Activated CD4-positive, CD25-positive, alpha-beta regulatory T cell (primary cell): ENCODE measurements at places on chromosomes 16 and 17.
A peak's percentile ranks its signal among the peaks of the same experiment; 100 is the strongest.

- no peak for DNase-seq
Measured at GRCh38 chr17:259341-259976, 78.0 kb upstream of the DOC2B start.

GRCh38 chr17:79420318-79421243 is 190.3 kb downstream of the RBFOX3 start:
- DNase-seq: no peak

DNA sequence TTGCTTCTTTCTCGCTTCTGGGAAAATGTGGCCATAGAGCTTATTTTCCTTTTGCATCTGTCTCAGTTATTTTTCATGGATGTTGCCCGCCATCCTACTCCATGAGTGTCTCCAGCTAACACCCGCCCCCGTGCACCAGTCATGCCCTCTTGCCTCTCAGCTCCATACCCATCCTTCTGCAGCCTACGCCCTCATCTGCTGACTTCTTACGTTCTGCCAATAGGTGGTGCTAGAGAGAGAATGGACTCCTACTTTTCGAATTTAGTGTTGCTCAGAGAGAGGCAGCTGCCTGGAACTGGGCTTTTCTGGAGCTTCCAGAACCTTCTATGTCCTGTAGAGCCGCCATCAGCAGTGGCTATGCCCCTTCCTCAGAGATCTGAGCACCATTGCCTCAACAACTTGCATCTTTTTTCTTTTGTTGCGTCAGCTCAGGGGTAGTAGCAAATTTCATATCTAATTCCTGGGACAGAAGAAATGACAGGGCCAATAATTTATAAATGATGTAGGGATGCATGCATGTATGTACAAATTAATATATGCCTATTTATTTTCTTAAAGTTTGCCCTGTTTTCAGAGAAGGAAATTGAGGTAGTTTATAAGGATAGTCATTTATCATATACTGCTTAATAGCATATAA is 119.7 kb upstream of the MYOCD start:
- DNase-seq: no peak

DNA sequence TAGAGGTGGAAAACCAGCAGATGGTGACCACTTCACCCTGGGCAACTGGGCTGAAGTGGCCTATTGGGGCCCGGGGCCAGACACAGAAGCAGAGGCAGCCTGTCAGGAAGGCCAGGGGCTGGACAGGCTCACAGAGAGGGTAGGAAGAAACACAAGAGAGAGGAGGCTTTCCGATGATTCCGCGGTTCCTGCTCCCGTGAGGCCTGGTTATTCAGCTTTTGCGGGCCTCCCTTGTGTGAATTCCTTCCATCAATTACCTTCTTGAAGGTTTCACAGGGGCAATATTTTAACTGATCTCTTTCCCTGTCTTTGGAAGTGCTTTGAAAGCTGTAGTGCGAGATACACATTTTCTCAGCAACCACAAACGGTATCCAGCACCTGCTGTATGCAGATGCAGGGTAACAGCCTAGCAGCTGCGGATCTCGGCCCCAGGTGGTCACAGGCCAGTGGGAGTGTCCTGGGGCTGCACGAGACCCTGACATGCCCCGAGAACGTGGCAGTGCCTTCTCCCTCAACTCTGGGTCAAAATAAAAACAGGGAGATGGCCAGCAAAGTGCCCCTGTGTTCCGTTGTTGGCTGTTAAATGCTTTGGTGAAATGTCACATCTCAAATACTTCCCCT is 11.6 kb upstream of the CMIP start:
- DNase-seq: no peak

GRCh38 chr17:67602974-67603373 is 114.8 kb upstream of the NOL11 start:
- DNase-seq: no peak

DNA sequence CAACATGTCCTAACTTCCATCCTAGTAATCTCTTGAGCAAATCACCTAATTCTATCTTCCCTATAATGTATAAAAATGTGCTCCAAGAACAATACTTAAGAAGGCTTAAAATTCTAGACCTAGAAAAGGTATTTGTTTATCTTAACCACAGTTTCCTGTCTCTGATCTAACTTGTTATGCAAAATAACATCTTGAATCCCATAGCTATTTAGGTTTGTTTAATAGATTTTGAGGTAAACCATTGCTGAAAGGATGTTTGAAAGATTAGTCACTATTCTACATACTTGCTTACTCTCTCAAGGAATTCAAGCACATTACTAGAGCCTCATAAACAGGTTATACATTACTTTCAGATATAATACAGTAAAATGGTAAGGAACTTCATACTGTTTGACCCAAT is 13.0 kb downstream of the CA10 start:
- no peak for DNase-seq

DNA sequence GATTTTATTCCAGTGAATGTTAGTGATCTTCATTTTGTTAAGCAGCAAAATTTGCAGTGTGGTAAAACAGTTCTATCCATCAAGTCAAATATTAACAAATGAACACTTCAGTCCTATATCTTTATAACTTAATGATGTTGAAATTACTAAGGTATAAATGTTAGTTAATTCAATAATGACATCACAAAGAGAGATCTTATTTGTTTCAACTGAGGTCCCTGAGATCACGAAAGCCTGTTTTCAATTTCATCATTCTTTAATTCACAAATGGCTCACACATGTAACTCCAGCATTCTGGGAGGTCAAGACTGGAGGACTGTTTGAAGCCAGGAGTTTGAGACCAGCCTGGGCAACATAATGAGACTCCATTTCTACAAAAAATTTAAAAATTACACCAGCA is 13.9 kb downstream of the SMURF2 start:
- DNase-seq: no peak

- DNase-seq: no peak
Measured at GRCh38 chr17:34378664-34379101, 15.7 kb upstream of the CCL1 start.

DNA sequence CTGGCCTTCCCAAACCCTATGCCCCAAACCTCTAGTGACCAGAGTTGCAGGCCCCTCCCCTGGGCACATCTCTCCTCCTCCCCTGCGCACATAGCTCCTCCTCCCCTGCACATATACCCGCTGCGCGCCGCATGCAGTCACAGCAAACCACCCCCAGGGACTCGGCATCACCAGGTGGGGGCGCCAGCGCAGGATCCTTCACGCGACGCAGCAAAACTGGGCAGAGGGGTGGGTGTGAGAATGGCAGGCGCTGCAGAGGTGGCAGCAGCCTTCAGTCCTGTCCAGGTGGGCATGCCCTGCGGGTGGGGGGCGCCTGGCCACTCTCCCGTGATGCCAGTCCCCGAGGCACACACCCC is 5.6 kb downstream of the CORO6 start:
- DNase-seq: peak; percentile 87

DNA sequence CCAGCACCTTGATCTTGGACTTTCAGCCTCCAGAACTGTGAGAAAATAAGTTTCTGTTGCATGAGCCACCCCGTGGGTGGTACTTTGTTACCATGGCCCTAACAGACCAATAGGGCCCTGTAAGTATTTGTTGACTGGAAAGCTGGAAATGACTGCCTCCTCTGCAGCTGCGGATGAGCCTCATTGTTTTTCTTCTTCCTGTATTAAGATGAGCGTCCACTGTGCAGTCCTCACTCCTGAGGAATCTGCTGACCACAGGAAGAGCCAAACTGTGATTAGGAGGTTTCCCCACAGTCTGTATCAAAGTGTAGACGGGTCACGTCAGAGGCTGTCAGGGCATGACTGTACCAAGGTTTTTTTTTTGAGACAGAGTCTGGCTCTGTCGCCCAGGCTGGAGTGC is 12.2 kb upstream of the AKTIP start:
- DNase-seq: no peak

- DNase-seq: no peak
Measured at GRCh38 chr16:51287121-51287755, 136.2 kb upstream of the SALL1 start.

DNA sequence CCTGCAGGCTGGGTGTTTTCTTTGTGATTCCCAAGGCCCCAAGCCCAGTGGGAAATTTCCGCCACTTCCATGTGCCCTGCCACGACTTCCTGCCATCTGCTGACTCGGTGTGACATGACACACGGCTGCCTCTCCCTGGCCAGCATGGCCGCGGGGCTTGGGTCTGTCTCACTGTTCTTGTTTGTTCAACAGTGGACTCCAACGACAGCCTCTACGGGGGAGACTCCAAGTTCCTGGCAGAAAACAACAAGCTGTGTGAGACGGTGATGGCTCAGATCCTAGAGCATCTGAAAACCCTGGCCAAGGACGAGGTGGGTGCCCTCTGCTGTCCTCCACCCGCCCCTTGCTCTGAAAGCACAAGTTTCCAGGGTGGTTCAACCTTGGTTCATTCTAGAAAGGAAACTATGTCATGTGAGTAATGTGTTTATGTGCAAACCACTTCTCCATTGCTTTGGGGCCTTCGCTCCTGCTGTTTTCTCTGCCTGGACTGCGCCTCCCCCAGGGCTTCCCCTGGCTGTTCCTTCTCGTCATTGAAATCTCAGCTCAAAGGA is 26.8 kb downstream of the KNOP1 start:
- DNase-seq: no peak

GRCh38 chr17:48995974-48996721 is 1.0 kb upstream of the IGF2BP1 start:
- DNase-seq: no peak

- no peak for DNase-seq
Measured at GRCh38 chr16:57863434-57864160, 61.3 kb upstream of the KIFC3 start.

DNA sequence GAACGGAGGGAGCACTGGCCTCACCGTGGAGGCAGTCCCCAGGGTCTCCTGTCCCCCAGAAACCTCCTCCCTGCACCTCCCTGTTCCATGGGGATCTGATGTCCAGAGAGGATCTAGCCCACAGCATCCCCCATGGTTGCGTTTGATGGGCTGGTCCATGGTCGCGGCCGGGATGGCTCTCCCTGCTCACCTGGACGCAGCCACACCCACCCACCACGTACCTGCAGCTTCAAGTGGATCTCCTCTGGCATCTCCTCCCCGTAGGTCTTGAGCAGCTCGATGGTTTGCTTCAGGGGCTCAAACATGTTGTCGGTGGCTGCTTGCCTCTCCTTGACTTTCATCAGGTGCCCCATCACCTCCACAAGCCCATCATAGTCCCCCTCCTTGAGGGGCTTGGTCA is 47.9 kb downstream of the DNAH17 start:
- DNase-seq: no peak

- DNase-seq: no peak
Measured at GRCh38 chr17:63702721-63703015, 2.7 kb upstream of the LIMD2 start.

DNA sequence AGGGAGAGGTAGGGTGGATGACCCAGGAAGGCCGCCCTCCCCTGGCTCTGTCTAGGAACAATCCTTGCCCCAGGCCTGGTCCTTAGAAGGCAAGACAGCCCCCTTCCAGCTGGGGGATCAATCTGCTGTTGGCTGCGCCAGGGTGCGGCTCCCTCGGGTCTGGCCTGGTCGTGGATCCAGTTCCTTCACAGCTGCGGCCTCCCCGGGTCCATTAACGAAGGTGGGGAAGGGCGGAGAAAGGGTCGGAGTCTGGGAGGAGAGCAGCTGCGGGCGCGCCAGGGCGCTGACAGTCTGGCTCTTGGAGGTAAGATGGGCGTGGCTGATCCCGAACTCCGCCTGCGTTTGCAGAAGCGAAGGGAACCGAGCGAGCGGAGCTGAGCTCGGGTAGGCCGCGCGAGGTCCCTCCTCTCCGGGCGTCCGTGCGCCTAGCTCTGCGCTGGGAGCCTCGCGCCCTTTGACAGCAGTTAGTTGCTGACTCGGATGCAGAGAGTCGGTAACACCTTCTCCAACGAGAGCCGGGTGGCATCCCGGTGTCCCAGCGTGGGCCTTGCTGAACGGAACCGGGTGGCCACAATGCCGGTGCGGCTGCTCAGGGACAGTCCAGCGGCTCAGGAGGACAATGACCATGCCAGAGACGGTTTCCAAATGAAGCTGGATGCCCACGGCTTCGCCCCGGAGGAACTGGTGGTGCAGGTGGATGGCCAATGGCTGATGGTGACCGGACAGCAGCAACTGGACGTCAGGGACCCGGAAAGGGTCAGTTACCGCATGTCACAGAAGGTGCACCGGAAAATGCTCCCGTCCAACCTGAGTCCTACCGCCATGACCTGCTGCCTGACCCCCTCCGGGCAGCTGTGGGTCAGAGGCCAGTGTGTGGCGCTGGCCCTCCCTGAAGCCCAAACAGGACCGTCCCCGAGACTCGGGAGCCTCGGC is at the start of gene HSPB9:
Gene HSPB9 (plus strand): TSS at position 434 of the 933 bp plus-strand sequence. CDS start 47 bp downstream, at position 481.
- DNase-seq: no peak

DNA sequence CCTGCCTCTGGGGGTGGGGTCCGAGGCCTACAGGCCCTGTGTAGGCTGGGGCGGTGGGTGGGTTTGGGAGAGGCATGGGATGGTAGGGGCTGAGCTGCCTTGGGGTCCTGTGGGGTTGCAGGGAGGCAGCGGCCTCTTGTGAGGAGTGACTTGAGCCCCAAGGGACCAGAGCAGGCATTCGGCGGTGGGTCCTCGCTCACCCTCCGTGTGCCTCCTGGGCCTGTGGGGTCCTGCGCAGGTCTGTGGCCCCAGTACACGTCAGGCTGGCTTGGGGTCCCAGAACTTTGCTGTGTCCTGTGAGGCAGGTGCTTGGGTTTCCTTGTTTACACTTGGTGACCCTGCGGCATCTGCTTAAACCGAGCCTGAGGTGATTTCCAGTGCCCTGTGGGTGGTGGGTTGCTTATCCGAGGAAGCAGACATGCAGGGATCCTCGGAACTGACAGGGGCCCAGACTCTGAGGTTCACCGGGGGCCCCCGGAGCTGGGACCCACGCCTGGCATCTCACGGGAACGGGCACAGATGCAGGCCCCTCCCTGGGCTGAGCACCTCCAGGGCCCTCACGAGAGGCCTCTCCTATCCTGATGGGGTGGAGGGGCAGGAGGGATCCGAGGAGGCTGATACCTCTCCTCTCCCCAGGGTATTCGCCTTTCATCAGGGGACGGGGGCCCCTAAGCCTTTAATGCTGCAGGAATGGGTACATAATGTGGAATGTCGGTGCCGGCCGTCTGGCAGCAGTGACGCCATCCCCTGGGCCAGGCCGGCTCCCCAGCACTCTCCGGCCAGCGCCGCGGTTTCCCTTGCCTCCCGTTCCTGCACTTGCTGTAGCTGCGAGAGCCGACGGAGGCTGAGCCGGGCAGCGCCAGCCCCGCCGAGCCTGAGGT is 7.7 kb downstream of the METRNL start:
- no peak for DNase-seq

- DNase-seq: no peak
Measured at GRCh38 chr17:79089720-79090442, 15.3 kb downstream of the ENGASE start.

- DNase-seq: no peak
Measured at GRCh38 chr17:71361656-71362450, 759.0 kb upstream of the SOX9 start.

GRCh38 chr16:82067042-82067803 is 32.2 kb downstream of the HSD17B2 start:
- DNase-seq: no peak
